ENCODE measurements at places on chromosomes 7 and 10. TPM values are rescaled to one million over a fixed set of nuclear protein-coding genes. Genes with fewer than 3 reads are reported as not detected.

OR2A42 gene
- 0.06 TPM for total RNA-seq

HOXA10 gene
- total RNA-seq = 16.3 TPM

DNA sequence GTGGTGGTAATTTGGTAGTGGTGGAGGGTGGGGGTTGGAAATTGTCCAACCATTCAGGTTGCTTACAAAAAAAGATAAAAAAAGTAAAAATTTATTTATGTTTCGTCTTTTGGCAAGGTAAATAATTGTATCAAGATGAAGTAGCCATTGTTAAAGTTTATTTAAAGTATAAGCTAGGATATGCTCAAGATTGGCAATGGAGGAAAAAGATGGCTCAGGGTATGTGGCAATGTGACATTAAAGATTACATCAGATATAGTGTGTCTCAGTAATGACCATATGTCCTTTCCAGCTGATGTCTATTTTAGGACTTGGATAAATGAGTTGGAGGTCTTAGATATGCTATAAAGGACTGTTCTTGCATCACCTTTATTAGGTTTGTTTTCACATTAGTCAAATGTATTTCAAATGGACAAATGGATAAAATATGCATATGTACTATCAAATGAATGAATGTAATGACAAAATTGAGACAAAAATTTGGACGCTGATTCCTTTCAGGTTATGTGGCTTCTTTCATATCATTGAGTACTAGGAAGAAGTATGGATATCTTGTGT lies 60.9 kb downstream of the ST7 start:
- DNase-seq = no peak

PLCE1 gene
- 8.7 TPM for total RNA-seq

GRCh38 chr7:141027043-141027442 lies 12.3 kb upstream of the MRPS33 start:
- DNase-seq = no peak

GTF2I gene
- total RNA-seq = 241 TPM

- DNase-seq = no peak
These were observed 3.0 kb downstream of the GIMAP1 start for GRCh38 chr7:150719436-150719835.

DNA sequence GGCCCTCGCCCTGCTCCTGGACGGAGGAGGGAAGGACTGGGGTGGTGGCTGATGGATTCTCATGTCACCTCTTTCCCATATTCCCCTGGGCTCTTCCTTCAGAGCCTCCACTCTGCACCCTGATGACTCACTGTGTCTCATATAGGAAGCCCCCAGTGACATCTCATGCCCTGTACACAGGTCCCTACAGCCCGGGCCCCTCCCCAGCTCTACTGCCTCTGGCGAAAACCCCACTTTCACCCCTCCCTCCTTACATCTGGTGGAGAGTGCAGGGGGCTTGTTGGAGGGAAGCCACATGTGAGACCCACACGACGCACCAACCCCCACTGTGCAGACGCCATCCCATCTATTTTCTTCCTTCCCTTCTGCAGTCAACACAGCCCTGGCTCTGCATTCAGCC lies 72.8 kb upstream of the ZNF479 start:
- no peak for DNase-seq

Measured in kidney (tissue), 22 donors.